Activated CD4-positive, alpha-beta T cell treated with anti-CD3 and anti-CD28 coated beads, Interleukin-2, Interleukin-6, amounts not matched to agents 100 ng/mL and 50 ng/mL, durations not matched to agents 16 hours and 8 hours (primary cell): ENCODE measurements at places on chromosomes 12 and 14.
A peak's percentile ranks its signal among the peaks of the same experiment; 100 is the strongest.

DNA sequence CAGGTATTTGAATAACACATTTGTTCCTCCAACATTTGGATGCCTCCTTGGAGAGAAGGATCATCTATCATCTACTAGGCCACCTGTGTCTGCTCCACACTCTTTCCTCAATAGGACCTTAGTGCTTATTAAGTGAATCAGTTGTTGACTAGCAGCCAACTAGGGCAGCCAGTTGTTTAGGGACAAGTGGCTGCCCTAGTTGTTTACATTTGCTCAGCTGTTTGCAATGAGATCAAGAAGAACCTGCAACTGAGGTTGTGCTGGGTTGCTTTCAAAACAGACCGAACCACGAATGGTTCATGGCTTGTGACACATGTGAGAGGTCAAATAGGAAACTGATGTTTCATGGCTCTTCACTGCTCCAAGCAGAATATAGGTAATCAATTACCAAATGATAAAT lies 53.8 kb downstream of the TMCC3 start:
- no peak for DNase-seq

GRCh38 chr12:27965966-27966365 lies 6.6 kb downstream of the PTHLH start:
- DNase-seq = no peak

- DNase-seq = no peak
These were observed 112.3 kb upstream of the NCOR2 start for GRCh38 chr12:124679533-124680371.

DNA sequence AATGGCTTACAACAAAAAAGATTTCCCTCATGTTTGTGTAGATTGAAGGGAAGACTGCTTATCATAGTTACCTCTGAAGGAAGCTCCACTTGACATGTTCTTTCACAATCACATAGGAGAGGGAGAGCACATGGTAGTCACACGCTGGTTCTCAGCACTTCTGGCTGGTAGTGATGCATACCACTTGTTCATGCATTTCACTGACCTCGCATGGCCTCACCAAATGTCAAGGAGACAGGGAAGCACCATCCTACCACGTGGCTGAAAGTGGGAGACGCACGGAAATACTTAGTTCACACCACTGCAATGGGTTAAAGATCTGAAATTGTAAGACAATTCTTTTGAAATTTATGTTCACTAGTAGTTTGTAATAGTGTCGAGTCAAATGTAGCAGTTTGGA lies 74.0 kb downstream of the PDE3A start:
- DNase-seq = no peak

DNA sequence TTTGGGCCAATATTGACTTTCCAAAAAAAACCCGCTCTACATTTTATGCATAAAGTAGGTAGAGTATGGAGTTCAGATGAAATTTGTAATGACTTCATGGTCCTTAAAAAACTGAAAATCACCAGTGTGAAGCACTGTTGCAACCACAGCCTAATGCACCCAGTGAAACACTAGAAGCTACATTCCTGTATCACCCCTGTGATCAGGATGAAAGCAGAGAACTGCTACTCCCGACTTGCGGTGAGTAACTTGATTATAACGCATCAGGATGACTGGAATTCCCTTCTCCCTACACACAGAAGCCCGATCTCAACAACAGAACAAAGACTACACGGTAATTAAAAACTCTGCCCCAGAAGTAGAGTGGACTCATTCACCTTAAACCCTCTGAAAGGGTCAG lies 33.8 kb downstream of the SPTB start:
- DNase-seq = no peak

- DNase-seq = peak; percentile 39
These were observed at the start of gene ATL1 for GRCh38 chr14:50559990-50560930. TSS of gene ATL1 (plus strand) at chr14:50560145. CDS start at chr14:50560266, 121 bp downstream.

DNA sequence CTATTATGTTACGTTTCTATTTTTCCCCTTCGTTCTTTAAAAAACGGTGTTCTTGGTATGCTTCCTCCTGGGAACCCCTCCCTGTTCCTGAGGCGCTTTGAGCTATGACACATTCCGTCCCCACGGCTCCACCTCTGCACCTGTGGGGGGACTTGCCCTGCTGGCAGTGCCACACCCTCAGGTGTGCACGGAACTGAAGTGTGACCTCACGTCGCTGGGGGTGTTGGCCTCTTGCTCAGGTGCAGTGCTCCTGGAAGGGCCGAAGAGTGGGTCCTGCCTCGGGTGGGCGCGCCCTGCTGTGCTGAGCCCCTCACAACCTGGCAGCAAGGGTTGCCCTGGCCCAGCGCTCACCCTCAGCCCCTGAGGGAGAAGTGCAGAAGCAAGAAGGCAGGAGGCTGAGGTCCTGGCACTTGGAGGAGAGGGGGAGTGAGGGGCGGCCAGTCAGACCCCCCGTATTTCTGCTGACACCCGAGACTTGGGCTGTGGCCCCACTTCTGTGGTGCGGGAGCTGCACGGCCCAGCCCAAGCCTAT lies 4.9 kb downstream of the AMN start:
- DNase-seq = no peak

DNA sequence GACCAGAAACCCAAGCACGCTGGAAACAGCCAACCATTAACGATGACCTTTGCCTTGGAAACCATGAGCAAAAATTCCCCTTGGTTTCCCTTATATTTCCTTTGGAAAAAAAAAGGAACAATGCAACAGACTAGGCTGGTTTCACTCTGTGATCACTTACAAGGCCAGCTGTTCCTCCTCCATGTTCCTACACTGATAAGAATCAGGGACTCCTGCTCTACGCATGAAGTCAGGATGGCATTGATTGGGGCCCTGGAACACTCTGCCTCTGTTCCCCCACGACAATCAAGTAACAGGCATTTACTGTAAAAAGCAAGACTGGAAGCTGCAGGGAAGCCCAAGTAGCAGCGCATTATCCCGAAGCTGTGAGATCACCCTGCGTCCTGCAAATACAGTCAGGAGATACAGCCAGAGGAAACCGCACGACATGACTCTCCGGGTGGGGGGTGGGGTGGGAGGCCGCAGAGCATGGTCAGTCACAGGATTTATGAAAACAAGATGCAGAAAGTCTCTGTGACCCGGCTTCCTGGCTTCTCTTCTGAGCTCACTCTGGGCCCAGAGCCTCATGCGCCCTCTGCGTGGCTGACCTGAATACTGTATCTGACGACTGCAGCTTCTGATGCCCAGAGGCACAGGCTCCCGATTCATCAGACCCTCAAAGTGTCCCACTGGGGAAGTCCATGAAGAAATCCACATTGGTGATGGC lies 31.1 kb downstream of the SSH1 start:
- peak; percentile 17 for DNase-seq

DNA sequence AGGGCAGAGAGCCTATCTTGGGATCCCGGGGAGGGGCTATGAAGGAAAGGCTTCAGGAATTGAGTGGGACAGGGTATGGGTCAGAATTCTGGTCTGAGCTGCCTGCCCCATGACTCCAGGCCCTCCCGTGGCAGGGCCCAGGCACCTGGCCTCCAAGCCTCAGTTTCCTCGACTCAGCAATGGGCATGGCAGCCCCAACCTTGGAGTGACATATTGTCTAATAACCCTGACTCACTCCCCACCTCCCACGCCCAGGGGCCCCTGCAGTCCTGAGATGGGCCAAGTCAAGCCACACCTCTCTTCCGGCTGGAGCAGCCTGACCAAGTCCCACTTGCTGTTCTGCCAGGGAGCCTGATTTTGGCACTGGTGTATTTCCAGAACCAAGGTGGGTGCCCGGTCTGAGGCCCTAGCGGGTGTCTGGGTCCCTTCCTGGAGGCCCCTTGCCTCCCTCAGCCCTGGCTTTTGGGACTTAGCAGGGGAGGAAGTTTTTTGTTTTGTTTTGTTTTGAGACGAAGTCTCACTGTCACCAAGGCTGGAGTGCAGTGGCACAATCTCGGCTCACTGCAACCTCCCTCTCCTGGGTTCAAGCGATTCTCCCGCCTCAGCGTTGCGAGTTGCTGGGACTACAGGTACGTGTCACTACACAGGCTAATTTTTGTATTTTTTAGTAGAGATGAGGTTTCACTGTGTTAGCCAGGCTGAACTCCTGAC lies 40.3 kb upstream of the RCOR1 start:
- DNase-seq = peak; percentile 18

DNA sequence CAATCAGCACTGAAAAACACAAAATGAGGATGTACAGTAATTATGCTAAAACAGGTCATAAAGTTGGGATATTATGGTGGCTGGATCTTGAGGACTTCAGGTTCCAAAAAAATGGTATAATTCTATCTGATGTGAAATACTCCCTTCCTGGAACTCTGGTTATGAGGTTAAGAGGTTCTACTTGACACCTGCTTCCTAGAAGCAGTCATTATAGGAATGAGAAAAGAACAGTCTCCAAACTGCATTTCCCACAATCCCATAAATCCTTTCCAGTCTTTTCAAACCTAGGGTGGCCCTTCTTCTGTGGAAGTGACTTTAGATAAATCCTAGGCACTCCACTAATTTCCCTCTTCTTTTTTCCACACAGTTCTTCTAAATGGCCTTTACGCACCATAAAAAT lies 63.7 kb upstream of the OR10AD1 start:
- no peak for DNase-seq

GRCh38 chr14:53814392-53814791 lies 142.2 kb downstream of the BMP4 start:
- no peak for DNase-seq

- DNase-seq = no peak
These were observed 29.6 kb upstream of the NAP1L1 start for GRCh38 chr12:76113800-76114757.

- no peak for DNase-seq
These were observed 6.1 kb upstream of the KRAS start for GRCh38 chr12:25256826-25257225.

DNA sequence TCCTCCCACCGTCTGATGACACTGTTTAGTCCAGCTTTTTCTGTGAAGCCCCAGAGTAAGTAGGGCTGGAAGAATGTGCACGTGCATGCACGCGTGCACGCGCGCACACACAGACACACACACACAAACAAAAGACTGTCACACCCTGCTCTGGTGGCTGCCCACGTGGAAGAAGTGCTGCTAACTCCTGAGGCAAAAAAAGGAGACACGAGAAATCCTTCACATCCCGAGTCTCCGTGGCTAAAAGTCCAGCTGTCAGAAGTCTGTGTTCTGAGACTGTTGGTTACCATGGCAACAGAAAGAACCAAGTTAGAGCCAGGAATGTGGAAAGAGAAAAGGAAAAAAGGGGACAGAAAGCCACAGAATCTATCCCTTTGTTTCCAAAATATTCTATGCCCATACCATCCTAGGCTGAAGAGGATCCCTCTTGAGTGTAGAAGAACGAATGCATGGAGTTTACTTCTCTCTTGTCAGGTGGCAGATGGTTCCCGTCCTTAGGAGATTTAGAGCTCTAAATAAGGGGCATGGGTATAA lies 1.6 kb upstream of the C12orf71 start:
- DNase-seq = no peak

DNA sequence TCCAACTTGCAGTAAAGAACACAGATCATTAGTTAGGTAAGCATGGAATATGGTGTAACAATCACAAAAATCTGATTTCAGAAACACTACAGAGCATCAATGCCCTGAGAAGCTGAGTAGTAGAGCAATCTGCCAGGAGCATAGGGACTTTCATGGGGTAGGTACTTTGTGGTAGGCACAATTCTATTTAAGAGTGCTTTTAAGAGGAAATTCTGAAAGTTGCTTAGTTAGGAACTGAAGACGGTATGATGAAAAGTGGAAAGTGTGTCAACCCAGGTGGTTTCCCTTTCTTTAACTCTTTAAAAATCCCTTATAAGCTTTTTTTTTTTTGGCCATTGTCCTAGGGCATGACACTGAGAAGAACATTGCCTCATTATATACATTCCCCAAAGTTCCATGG lies 535.7 kb upstream of the FBXO33 start:
- DNase-seq = no peak

DNA sequence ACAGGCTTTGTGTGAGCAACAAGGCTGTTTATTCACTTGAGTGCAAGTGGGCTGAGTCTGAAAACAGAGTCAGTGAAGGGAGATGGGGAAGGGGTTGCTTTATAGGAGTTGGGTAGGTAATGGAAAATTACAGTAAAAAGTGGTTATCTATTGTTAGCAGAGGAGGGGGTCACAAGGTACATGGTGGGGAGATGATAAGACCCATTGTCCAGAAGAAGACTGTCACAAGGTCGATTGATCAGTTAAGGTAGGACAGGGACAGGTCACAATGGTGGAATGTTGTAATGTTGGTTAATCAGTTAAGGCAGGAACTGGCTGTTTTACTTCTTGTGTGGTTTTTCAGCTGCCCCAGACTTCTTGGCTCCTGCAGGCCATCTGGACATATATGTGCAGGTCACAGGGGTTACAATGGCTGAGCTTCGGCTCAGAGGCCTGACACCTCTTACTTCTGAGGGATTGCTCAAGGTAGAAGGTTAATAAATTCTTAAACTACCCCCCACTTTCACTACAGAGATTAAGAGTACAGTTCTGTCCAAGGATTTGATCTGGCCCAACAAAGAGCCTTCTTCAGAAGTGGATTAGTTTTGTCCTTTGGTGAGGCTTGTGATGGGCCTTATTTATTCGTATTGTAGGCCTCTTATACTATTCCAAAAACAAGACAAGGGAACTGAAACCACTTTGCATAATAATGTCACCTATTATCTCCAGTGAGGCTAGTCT lies 13.8 kb upstream of the DHRS4 start:
- DNase-seq = no peak

GRCh38 chr12:89069431-89069830 lies 282.9 kb downstream of the DUSP6 start:
- no peak for DNase-seq

DNA sequence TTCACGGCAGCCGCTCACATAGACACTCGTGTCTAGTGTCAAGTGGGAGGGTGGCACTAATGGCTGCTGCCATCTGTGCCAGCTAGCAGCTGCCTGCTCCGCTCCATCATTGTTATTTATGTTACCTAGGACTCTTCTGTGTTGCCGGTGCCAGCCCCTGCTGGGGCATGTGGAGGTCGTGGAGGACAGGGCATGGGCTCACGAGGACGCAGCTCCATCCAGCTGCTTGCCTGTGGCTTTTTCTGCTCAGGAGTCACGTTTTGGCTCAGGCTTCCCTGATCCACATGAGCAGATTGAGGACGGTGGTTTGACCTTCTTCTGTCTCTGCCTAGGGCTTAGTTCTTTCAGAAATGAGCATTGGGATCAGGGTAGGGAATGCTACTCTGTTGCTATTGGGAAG lies 31.2 kb downstream of the TPCN1 start:
- no peak for DNase-seq

- DNase-seq = no peak
These were observed 1.7 kb downstream of the PPM1H start for GRCh38 chr12:62933220-62933601.

DNA sequence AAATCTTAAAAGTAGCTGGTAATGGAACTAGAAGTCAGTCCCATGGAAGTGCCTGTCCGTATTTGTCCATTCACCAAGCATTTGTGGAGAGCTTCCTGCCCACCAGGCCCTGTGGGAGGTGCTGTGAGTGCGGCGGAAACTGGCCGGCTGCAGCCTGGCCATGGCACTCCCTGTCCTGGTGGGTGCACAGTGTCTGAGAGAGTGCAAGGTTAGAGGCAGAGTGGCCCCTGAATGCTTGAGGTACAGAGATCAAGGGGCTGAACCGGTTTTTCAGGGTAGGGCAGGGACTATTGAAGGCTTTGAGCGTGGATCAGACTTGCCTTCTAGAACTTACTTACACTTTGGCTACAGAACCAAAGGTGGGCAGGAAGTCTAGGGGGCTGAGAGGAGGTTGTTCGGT lies 92.9 kb downstream of the ESR2 start:
- no peak for DNase-seq
